ENCODE measurements at places on chromosomes 1 and 21. TPM values are rescaled to one million over a fixed set of nuclear protein-coding genes. Genes with fewer than 3 reads are reported as not detected.

GRCh38 chr21:41158026-41158425 lies 9.9 kb upstream of the BACE2 start:
- DNase-seq = no peak

GRCh38 chr1:234090212-234091064 lies 186.0 kb downstream of the SLC35F3 start:
- no peak for DNase-seq

The TMCC2 gene
- total RNA-seq = 6.6 TPM

The ESRRG gene
- not detected for total RNA-seq

Measured in activated CD8-positive, alpha-beta T cell treated with anti-CD3 and anti-CD28 coated beads for 36 hours (primary cell).